ENCODE measurements at places on chromosomes 13 and 19. TPM values are rescaled to one million over a fixed set of nuclear protein-coding genes. Genes with fewer than 3 reads are reported as not detected.

The BTBD2 gene
- total RNA-seq, result 53.7 TPM

DNA sequence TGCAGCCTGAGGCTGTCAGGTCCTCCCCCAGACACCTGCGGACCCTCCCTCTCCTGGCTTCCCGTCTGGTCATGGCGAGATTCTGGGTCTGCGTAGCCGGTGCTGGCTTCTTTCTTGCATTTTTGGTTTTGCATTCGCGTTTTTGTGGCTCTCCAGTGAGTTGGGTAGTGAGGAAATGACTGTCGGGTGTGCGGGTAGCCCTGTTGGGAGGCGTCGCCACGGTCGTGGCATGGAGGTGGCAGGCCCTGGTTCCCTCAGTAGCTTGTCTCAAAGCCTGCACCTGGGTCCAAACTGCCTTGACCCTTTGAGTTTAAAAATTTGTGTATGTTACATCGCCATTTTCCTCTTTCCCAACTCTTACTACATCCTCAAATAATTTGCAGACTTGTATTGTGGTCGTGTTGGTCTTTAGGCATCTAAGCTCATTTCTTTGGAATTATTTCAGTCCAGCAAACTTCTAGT, 344 bp downstream of the NHLRC3 start:
- H3K27me3 ChIP-seq, result no peaks in the 10 kb centered on the region
- H3K4me3 ChIP-seq, result peak overlapping the region; percentile 96
- no peaks in the 10 kb centered on the region for H3K36me3 ChIP-seq
- H3K4me1 ChIP-seq, result peaks cover 3% of the 10 kb centered on the region
- peak overlapping the region; percentile 93 for H3K27ac ChIP-seq

The FGF21 gene
- total RNA-seq, result not detected

- no peak overlapping the region for H3K4me3 ChIP-seq
- DNase-seq, result no peak
- H3K4me1 ChIP-seq, result peaks cover 10% of the 10 kb centered on the region
Measured at GRCh38 chr19:33438987-33439781, 65.7 kb downstream of the CEBPG start.

The CCDC70 gene
- total RNA-seq, result not detected

- no peak overlapping the region for H3K27ac ChIP-seq
- no peaks in the 10 kb centered on the region for H3K27me3 ChIP-seq
- H3K36me3 ChIP-seq, result no peaks in the 10 kb centered on the region
- no peaks in the 10 kb centered on the region for H3K4me1 ChIP-seq
Measured at GRCh38 chr13:58989556-58989955, 1174.2 kb downstream of the DIAPH3 start.

The NLRP9 gene
- total RNA-seq, result not detected

DNA sequence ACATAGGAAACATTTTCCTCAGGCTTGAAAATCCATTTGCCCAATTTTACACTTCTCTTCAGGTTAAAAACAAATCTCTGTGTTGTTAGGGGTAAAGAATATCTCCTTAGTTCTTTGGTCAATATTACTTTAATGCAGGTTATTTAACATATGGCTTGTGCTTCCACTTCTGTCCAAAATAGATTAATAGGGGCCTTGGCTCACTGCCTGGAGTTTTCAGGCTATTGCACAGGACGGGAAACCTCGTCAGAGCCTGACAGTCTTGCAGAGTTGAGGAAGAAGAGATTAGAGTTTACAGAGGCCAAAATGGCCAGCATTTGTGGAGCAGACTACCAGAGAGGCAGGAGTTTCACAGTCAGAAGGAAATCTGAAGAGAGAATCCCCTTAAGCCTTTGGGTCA, 863.9 kb upstream of the GPC6 start:
- H3K27me3 ChIP-seq, result no peaks in the 10 kb centered on the region
- no peaks in the 10 kb centered on the region for H3K36me3 ChIP-seq
- H3K4me3 ChIP-seq, result no peak overlapping the region
- no peak overlapping the region for H3K27ac ChIP-seq

GRCh38 chr19:50490991-50491472, 14.4 kb upstream of the GARIN5A start:
- no peaks in the 10 kb centered on the region for H3K36me3 ChIP-seq
- no peaks in the 10 kb centered on the region for H3K4me1 ChIP-seq
- no peak overlapping the region for H3K4me3 ChIP-seq
- no peak for DNase-seq
